ENCODE measurements at places on chromosomes 11 and 22.

DNA sequence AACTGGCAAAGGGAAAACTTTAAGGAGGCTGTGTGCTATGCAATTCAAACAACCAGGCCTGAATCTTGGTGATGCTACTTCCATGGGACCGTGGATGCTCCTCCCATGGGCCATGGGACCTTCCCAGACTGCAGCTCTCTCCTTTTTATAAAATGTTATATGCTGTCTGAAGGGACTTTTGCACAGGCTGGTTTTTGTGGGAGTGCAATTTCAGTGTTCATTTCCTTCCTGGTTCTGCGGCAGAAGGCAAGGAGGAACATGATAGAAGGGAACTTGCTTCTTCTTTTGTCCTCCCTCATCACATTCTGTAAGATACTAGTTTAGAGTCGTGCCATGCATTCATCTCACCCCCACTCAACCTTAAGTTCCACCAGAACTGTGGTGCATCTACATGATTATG, 68.9 kb downstream of the C11orf58 start:
- no peak for DNase-seq

- DNase-seq: no peak
Observed at GRCh38 chr11:128691802-128692752, 1.8 kb upstream of the FLI1 start.

DNA sequence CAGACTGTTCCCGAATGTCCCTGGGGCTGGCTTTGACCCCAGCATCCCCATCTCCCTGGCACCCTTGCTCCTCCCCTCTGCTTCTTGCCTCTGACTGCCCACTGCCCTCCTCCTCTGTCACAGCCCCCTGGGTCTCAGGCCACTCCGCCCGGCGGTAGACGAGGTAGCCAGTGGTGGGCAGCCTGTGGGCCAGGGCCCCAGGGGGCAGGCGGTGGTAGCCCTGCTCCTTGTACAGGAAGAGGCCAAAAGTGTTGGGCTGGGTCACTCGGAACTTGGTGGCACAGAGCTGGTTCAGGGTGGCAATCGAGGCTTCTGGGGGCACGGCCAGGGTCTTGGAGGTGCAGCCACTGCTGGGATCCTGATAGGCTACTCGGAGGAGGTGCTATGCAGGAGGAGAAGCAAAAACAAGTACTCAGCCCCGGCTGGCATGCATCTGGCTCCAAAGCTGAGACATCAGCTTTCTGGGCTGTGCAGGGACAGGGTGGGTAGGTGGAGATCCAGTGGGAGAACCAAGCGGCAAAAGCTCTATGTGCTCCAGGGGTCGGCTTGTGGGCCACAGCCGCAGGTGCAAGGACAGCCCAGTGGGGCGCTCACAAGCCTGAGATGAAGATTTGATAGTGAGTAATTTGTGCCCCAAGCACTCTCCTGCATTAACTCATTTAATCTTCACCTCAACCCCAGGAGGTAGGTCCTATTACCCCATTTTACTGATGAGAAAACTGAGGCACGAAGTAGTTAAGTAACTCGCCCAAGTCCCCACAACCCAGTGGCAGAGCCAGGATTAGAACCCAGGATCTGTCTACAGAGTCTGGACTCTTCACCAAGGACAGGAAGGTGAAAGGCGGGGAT, 3.6 kb downstream of the RIN1 start:
- DNase-seq: no peak

- DNase-seq: no peak
Observed at GRCh38 chr11:28922386-28922981, 814.3 kb downstream of the METTL15 start.

DNA sequence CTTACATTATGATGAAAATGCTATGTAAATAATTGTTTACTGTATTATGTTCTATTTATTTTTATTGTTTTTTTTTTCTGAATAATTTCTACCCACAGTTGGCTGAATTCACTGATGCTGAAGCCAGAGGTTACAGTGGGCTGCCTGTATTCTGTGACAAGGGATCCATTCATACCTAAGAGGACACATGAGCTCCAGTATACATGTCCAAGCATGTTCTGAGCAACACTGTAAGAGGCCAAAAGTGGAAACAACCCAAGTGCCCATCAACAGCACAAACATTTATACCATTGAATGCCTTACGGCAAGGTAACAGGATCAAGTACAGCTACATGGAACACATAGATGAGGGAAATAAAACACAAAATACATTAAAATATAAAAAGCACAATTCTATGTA, 1.4 kb upstream of the SRSF8 start:
- no peak for DNase-seq

DNA sequence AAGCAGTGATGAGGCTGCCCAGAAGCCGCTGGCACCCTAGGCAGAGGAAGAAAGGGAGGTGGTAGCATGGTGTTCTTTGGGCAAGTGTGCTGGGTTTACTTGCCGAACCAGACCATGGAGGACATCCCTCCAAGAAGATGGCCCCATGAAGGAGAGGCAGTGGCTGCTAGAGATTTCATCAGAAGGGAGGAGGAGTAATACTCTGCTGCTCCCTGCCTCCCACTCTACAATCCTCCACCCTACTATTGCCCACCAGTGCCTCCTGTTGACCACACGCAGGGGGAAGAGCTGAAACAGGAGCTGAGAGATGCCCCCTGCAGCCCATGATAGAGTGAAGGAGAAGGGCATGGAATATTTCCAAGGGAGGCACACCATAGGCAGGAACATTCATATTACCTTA, 51.0 kb upstream of the PRSS23 start:
- no peak for DNase-seq

GRCh38 chr11:7936615-7937014, 4.9 kb downstream of the OR10A3 start:
- no peak for DNase-seq

- DNase-seq: no peak
Observed at GRCh38 chr11:2395211-2395730, 5.3 kb upstream of the TSSC4 start.

- peak; percentile 33 for DNase-seq
Observed at GRCh38 chr11:117809236-117810055, 12.4 kb upstream of the DSCAML1 start.

DNA sequence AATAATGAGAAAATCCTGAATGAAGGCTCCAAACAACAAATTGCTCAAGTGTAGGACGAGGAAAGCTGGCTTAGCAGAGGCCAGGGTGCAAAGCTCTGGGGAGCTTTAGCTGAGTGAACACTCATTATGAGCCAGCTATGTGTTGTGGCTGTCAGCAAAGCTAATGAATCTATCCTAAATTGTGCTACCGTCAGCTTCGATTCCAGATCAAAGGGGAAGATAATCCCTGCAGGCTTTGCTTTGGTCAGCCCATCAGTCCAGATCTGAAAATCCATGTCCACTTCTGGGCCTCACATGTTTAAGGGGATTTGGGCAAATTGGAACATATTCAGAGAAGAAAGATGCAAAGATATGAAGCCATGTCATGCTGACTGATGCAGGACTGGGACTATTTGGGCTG, 180.9 kb upstream of the ZBED5 start:
- DNase-seq: no peak

- DNase-seq: no peak
Observed at GRCh38 chr11:105520706-105521345, 89.0 kb upstream of the GRIA4 start.

DNA sequence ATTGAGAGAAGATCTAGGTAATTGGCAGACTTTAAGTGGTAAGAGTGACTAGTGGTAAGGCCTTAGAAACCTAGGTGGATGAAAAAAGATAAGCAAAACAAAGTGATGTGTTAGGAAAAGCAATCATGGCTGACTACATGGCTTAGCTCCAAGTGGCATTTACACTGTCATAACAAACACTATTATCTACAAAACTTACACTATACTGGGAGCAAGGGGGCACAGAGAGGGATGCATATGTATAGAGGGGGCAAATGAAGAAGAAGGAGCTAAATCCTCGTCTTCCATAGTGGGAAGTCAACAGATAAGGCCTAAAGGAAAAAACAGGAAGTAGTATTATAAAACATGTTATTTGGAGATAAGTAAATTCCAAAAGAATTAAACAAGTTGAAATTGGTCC, 32.5 kb downstream of the ADORA2A start:
- no peak for DNase-seq

GRCh38 chr11:75242722-75243600, 2.4 kb downstream of the TPBGL start:
- no peak for DNase-seq

DNA sequence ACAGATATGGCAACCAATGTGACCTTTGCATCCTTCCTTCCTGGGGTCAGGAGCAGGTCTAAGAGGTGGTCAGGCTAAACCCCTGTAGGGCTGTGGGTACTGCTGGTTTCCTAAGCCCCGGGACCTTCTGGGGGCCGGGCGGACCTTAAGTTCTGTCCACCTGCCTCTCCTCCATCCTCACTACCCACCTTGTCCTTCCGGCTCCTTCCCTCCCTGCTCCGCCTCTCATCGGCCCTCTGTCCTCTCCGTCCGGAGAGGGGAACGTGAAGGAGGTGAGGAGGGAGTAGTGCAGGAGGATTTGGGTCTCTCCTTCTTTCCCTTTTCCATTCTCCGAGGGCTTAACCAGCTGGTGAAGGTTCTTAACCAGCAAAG, 28.3 kb upstream of the PARVB start:
- no peak for DNase-seq

- no peak for DNase-seq
Observed at GRCh38 chr22:38762551-38762983, 6.8 kb upstream of the SUN2 start.

DNA sequence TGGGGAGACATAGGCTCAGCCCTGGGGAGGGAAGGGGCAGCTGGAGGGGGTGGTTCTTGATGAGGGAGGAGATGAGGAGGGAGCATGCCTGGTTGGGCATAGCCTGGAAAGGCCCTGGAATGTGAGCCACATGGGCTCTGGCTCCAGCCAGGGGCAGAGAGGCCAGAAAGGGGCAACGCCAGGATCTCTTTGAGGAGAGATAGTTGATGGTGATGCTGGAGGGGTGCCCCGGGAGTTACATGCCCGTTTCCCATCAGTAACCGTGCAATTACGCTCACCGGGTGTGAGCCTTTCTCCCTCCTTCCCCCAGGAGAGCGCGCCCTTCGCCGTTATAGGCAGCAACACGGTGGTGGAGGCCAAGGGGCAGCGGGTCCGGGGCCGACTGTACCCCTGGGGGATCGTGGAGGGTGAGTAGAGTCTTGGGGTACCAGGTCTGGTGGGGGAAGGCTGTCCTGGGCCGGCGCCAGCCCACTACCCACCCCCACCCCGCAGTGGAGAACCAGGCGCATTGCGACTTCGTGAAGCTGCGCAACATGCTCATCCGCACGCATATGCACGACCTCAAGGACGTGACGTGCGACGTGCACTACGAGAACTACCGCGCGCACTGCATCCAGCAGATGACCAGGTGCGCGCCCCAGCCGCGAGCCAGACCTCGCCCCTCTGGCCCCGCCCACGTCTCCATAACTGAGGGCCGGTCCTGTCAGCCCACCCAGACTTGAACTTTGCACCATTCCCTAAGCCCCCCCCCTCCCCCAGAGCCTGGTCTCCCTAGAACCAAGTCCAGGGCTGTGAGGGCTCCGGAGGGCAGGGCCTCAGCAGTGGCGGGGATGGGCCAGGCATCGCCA, 1.8 kb upstream of the GP1BB start:
- DNase-seq: no peak

GRCh38 chr22:22903355-22903777, 15.8 kb downstream of the IGLL5 start:
- no peak for DNase-seq

DNA sequence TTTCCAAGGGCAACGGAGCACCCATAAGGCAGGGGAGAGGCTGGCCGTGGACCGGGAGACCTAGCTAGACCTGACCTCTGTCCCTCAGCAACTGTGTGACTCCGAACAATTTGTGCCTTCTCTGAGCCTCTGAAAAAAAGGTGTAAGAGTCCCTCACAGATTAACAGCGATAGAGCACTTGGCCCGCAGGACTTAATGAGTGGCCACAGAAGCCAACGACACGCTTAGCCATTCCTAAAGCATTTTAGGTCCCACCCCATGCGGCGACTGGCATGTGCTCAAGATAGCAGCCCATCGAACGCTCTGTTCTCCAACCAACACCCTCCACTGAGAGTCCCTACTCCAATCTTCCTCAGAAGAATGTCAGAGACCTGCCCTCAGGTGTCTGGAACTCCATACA, 1.5 kb downstream of the SULT4A1 start:
- no peak for DNase-seq

DNA sequence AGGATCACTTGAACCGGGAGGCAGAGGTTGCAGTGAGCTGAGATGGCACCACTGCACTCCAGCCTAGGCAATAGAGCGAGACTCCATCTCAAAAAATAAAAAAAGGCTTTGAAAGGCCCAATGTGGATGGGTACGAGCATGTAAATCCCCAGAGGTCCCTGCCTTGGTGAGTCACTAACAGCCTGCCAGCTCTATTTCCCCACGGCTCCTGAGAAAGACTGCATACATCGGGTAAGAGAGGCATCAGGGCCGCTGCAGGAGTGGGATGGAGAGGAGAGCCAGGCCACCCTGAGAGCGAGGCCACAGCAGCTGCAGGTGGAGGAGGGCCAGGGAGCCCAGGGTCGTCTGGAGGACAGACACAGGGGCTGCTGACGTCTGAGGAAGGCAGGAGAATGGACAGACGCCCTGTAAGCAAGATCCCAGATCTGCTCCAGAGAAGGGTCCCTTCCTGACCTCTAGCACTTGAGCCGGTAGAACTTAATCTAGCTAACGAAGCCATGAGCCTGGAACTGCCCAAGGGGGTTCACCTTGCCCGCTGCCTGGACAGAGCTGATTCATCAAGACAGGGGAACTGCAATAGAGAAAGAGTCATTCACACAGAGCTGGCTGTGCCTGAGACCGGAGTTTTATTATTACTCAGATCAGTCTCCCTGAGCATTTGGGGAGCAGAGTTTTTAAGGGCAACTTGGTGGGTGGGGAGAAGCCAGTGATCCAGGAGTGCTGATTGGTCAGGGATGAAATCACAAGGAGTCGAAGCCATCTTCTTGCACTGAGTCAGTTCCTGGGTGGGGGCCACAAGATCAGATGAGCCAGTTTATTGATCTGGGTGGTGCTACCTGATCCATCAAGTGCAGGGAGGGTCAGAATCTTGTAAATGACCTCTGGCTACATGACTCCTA, 5.1 kb upstream of the KRTAP5-9 start:
- no peak for DNase-seq

DNA sequence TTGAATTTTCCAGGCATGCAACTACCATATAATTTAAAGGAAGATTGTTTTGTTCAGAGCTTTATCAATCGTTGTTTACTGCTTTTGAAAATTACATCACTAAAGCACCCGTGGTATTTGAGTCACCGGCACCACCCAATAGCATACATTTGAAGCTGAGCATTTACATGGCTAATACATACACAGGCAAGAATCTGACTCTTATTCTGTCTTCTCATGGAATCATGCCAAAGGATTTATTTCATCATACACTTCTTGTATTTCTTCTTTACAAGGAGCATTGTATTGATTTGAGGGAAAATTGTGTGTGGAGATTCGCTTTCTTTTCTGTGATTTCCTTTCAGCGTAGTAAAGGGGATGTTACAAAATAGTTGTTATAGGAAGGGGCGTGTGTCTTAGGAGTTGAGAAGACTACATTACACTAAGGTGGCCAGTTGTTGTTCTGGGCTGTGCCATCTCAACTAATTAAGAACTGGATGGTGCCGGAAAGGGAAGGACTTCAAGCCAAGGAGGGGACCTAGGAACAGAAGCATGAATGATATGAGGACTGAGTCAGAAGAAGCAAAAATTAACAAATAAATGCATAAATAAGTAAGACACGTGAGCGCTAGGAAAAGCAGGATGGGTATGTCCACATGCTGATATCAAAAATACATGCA, 12.9 kb upstream of the CD3E start:
- no peak for DNase-seq

GRCh38 chr11:76292583-76293188, 86.4 kb upstream of the WNT11 start:
- DNase-seq: no peak
